Stimulated activated CD8-positive, alpha-beta memory T cell treated with anti-CD3 and anti-CD28 coated beads, Interleukin-15, amount 100 ng/mL, for 48 hours (primary cell): ENCODE measurements at places on chromosomes 2 and 18.
A peak's percentile ranks its signal among the peaks of the same experiment; 100 is the strongest.

DNA sequence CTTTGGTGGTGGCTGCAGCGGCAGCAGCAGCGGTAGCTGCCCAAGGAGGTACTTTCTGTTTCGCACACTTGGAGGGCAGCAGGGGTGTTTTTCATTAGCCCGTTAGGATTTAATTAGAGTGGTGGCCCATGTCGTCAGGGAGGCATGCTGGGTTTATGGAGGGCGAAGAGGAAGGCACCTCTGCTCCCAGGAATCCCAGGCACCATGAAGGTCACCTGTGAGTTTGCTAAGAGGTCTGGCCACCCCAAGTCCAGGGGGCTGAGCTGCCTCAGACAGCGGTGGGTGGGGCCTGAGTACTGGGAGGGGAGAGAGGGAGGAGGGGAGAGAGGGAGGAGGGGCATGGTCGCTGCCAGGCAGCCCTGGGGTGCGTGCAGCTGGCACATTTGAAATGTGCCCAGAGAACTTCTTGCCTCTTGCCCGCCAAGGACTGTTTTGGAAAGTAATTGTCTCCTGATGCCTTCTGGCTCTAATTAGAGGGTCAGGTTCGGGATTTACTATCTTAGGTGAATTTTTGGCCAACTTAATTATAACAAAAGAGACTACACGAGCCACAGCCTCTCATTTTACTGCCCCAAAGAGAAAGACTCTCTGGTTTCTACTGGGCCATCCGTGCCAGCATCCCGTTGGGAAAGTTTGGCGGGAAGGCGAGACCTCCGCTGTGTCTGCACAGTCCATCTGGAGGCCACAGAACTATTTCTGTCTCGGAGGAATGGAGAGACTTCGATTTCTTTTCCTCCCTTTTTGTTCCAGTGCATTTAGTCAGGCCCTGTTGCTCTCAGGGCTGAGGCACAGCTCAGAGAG is 62.0 kb downstream of the GLI2 start:
- DNase-seq: no peak

GRCh38 chr18:14769381-14769780 is 21.4 kb downstream of the ANKRD30B start:
- no peak for DNase-seq

DNA sequence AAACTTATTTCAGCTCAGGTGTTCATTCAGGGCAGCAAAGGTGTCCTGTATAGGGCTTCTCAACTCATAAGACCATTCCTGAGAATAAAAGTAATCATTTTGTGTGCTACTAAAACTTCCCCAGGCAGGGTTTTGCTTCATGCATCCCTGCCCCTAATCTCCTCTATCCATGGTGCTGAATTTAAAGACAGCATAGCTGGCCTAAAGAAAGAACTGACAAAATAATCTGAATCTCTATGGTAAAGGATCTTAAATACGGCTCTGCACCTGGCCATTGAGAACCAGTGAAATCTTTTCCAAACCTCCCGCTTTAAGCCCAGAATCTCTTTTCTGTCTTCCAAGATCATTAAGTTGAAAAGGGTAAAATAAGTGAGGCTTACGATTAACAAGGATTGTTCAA is 292.1 kb upstream of the KLHL29 start:
- DNase-seq: no peak

DNA sequence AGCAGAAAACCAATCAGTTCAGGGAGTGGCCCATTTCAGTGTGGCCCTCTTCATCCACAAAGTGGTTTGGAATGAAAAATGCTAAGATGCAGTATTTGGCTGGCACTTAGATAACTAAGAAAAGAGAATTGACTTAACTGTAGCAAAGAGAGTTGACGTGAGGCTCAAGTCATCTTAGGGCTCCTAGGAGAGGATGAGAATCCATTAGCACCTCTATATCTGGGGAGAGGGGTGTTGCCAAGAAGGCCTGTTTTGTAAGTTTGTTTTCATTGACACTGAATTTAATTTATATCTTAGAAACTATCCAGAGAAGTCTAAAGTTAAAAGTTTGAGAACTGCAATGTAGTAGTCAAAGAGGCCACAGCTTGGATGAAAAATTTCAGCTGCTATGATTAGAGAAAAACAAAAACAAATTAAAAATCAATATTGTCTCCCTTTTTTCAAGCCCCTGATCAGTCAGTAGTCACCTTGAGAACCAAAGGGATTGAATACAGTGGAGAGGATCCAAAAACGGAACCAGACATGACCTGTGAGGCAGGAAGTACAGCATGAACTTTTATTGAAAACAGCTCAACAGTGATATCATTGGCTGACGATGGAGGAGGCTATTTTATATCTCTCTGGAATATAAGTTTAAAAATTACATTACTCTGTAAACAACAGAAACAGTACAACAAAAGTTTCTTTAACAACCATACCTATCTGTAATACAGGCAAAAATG is 52.7 kb downstream of the PHLPP1 start:
- DNase-seq: no peak

DNA sequence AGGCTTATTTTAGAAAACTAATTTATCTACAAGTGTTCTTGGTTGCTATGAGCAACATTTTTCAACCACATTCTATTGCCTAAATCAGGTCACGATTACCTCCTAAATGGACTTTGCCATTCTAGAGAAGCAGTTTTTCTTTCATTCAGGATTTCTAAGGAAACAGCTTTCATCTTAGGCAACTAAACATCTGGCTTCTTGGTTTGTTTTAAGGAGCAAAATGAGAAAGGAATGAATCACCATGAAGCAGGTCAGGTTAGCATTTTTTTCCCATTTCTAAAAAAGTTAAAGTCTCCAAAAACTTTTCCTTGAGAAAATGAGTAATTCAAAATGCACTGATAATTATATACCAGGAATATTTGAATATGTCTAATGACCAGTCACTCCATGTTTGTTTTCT is 114.8 kb downstream of the GAREM1 start:
- no peak for DNase-seq

GRCh38 chr2:168021800-168022587 is 225.4 kb downstream of the STK39 start:
- no peak for DNase-seq

GRCh38 chr2:179952658-179953057 is 54.4 kb downstream of the CWC22 start:
- no peak for DNase-seq

GRCh38 chr2:219021591-219021990 is 19.7 kb downstream of the CFAP65 start:
- DNase-seq: no peak

DNA sequence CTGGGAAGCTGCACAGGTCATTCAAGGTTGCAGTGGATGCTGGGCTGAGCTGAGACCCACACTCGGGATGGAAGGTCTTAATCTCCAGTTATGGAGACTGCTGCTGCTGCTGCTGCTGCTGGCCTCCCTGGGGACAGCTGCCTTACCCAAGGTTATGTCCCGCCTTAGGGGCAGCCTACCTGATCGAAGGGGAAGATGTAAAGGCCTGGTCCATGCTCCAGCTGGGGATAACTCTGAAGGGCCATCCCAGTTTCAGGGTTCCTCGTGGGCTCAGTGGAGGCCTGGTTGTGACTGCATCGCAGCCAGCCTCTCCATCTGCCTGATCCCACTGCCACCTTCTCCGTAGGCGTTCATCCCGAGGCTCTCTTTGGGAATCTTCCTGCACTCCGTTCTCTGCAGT is 33.0 kb downstream of the RHOB start:
- DNase-seq: no peak

GRCh38 chr2:176285321-176285720 is 16.1 kb downstream of the MTX2 start:
- no peak for DNase-seq

GRCh38 chr2:236774171-236774570 is 204.5 kb downstream of the ACKR3 start:
- no peak for DNase-seq

- DNase-seq: no peak
These were observed 544.4 kb upstream of the TNP1 start for GRCh38 chr2:217404236-217404760.

- DNase-seq: no peak
These were observed 294.7 kb downstream of the MEIS1 start for GRCh38 chr2:66729416-66730330.

DNA sequence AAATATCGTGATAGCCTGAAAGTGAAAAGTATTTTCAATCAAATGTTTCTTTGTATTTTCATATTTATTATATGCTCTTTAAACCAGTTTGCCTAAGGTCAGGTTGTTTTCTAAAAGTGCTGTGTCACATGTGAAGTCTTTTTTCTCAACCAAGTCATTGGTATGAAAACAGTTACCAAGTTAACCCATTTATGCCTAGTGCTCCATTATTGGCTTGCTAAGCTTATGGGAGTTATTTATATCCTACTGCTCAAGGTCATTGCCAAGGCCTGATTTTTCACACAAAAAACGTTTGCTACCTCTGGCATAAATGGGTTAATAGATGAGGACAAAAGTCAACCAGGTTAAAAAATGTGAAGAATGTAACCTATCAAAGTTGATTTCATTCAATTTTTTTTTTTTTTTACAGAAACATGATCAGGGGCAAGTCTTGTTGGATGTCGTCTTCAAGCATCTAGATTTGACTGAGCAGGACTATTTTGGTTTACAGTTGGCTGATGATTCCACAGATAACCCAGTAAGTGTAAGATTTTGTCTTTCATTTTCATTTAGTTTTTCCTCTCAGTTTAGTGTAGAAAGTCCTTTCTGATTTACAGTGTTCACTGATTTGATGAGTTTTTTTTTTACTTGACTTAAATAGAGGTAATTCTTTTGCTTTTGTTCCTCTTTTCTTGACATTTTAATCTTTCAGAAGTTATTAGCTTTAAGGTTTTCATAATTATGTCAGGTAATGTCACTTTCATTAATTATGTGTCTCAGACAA is 102.6 kb downstream of the PTPN4 start:
- no peak for DNase-seq

DNA sequence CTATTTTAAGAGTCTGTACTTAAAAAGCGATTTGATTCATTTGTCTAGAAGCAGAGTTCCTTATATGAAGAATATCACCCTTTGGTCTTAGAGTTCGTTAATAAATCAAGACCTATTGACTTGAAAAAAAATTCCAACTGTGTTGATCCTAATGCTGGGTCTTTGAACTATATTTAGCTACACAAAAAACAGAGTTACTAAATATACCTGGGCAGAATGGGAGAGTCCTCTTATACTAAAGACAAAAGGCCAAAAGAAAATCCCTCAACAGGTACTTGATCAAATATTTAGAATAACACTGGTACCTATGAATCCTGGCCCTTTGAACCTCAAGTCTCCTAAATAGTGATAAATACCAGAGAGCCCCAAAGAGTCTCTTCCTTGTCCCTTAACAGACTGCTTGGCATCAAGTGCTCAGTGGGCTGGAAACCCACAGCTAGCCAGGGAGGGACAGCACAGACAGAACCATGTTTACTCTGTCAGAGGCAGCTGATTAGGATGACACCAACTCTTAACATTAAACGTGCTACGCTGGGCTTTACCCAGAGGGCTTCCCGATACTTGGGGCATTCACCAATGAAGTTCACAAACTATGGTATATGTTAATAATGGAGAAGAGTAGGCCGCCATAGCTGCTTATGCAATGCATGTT is 95.1 kb downstream of the FIGN start:
- DNase-seq: no peak

GRCh38 chr2:75498907-75499306 is 61.8 kb downstream of the EVA1A start:
- no peak for DNase-seq

GRCh38 chr2:96898641-96899412 is 28.9 kb upstream of the SEMA4C start:
- no peak for DNase-seq

DNA sequence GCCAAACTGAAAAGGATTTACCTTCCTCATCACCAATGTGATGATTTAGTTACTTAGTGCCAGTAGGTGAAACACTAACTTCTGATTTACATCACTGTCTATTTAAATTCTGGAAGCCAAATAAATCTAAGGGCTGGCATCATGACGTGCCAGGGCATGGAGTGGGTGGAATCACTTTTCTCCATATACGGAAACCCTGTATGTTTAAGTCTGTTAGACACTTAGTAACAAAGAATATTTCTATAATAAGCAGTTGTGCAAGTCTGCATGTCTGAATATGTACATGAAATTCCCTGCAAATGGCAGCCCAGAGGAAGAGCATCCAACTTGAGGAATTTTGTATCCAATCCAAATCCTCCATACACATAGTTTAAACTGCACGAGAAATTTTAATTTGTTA is 243.1 kb upstream of the SMAD7 start:
- DNase-seq: no peak

GRCh38 chr18:45399146-45399545 is 216.1 kb upstream of the SLC14A2 start:
- no peak for DNase-seq

GRCh38 chr2:146143971-146144370 is 1624.1 kb upstream of the ZEB2 start:
- DNase-seq: no peak

GRCh38 chr2:168211664-168212163 is 35.7 kb downstream of the STK39 start:
- DNase-seq: peak; percentile 45

DNA sequence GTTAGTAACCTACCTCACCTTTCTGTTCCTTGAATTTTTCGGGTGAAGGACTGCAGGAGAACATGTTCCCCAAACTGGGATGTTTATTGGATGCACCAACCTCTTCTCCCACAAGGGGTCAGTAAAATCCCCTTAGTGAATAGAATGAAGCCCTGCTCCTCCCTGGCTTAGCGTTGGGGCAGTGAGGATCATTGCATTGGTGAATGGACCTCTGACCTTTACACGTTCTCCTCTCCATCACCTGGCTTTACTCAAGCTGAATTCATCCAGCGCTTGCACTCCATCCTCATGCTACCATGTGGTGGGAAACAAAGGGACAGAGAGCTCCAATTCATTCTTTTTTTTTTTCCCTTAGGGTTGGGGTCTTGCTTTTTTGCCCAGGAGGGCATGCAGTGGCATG is 157.2 kb downstream of the MIB1 start:
- peak; percentile 5 for DNase-seq

DNA sequence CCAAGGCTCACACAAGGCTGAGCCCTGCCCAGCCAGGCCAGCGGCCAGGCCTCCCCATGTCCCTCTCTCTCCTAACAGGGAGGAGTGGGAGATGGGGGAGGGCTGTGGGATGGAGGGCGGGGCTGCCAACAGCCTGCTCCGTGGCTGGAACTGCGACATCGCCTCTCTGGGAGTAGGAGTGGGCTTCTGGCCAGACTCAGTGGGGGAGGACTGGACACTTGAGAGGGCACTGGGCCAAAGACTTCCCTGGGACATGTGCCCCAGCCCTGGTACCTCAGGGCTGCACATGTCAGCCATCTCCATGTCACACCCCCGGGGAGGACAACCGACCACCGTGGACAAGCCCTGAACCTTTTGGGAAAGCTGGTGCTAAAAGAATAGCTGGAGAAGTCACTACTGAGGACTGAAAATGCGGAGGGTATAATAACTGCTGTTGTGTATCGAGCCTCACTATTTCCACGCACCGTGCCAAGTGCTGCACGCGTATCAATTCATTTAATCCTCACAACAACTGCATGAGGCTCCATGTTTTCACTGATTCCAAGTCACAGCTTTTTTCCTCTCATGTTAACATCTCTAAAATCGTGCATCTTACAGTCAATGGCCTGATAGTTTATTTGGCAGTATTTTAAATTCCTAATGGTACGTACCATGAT is 127.3 kb downstream of the MSH2 start:
- no peak for DNase-seq

- DNase-seq: no peak
These were observed 148.3 kb downstream of the RHBDD1 start for GRCh38 chr2:226983895-226984749.

GRCh38 chr18:66872277-66872676 is 268.4 kb upstream of the CDH19 start:
- no peak for DNase-seq

GRCh38 chr2:46161911-46162310 is 135.3 kb upstream of the EPAS1 start:
- DNase-seq: no peak
